Activated T-helper 2 cell treated with anti-CD3 and anti-CD28 coated beads, Interferon-gamma antibody, Interleukin-2, Interleukin-4, amounts not matched to agents 10 μg/mL and 5 μg/mL and 100 μg/mL, durations not matched to agents 14 hours and 24 hours and 36 hours (primary cell): ENCODE measurements at places on chromosomes 2 and 18. TPM values are rescaled to one million over a fixed set of nuclear protein-coding genes. Genes with fewer than 3 reads are reported as not detected.

- no peak for DNase-seq
Observed at GRCh38 chr2:29053670-29054400, 20.5 kb downstream of the PCARE start.

Gene C18orf63
- not detected in 2 replicates for total RNA-seq

Gene HSPE1
- total RNA-seq = 301 and 309 TPM in 2 replicates

Gene ALLC
- total RNA-seq = not detected in 2 replicates

Gene SKOR2
- not detected in 2 replicates for total RNA-seq

- DNase-seq = no peak
Observed at GRCh38 chr18:23921716-23922285, 92.8 kb upstream of the TTC39C start.
